ENCODE measurements at places on chromosomes 3 and 15.

- DNase-seq: no peak
Measured at GRCh38 chr3:264394-265156, 68.0 kb downstream of the CHL1 start.

- DNase-seq: no peak
Measured at GRCh38 chr15:100385300-100386050, 43.7 kb upstream of the ADAMTS17 start.

DNA sequence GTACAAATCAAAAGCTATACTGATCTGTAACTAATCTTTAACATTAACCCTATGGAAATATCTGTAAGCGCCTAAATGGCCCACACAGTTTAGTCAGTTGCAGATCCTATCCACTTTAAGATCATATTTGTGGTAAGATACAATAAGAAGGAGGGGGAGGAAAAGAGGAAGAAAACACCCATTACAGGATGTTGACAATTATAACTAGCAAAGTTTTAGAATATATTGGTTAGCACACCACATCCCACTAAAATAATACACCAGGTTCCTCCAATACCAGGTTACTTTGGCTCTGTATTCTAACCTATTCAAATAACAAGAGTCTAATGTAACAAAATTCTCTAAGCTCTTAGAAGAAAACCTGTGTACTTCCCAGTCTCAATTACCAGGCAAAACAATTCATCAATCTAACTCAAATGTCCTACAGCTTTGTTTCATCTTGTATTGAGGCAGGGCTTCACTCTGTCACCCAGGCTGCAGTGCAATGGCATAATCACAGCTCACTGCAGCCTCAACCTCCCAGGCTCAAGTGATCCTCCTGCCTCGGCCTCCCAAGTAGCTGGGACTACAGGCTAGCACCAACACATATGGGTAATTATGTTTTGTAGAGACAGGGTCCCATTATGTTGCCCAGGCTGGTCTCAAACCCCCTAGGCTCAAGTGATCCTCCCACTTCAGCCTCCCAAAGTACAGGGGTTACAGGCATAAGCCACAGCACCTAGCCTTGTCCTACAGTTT lies 4.2 kb downstream of the SLC4A7 start:
- peak; percentile 41 for DNase-seq

DNA sequence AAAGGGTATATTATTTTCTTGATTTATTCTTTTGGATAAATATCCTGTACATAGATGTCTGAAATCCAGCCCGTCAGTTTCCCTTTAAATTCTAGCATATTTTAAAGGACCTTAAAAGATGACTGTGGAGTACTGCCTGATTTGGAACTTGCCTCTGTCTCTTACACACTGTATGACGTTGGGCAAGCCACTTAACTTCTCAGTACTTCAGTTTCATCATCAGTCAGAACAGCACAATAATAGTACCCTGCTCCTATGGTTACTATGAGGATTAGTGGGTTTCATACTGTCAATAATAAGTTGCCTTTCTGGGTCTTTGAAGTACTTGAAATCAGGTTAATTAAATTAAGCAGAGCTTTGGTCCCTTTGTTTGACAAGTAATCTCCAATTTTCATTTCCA lies 374.3 kb downstream of the TIGIT start:
- DNase-seq: no peak

GRCh38 chr15:52124270-52124880 lies 11.8 kb upstream of the BCL2L10 start:
- no peak for DNase-seq

DNA sequence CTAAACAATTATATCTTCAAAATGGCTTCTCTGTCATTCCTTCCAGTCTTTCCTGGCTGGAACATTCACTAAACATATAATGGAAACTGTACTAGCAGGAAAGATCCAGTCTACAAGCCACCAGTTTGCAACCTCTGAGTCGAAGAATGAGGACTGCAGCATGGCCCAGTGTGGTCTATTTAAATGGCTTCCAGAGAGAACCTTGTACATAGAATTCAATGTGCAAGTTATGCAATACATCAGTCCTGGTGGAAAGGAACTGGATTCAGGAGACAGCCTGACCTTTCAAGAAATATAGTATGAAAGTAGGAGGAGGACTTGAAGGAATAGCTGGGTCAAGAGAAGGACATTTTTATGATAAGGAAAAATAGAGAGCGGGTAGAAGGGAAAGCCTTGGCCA lies 49.9 kb downstream of the NEK10 start:
- DNase-seq: no peak

GRCh38 chr3:45509038-45509767 lies 85.3 kb upstream of the LIMD1 start:
- no peak for DNase-seq

GRCh38 chr3:124563376-124563775 lies 166.9 kb upstream of the UMPS start:
- no peak for DNase-seq

GRCh38 chr3:67192466-67192865 lies 194.4 kb downstream of the KBTBD8 start:
- DNase-seq: no peak

- peak; percentile 59 for DNase-seq
Measured at GRCh38 chr3:119508172-119508845, 10.0 kb downstream of the TIMMDC1 start.

- no peak for DNase-seq
Measured at GRCh38 chr3:82000773-82001172, 239.3 kb upstream of the GBE1 start.

DNA sequence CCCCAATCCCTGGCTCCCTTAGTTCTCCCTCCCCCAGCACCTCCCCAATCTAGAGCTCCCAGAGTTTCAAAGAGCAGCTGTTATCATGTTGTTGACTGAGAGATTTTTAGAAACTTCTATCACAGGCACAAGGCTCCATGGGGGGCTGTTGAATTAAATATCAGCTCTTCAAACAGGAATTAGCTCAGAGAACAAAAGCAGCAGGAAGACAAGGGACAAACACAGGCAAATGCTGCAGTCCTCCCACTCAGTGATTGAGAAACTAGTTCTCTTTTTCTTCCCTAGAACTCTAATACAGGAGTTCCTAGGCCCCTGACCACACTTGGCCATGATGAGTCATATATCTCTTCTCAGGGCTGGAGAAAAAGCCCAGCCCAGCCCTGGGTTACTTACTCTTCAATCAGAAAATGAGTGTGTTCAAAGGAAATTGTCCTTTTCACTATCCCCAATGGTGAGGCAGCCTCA lies 262.1 kb downstream of the IGSF11 start:
- no peak for DNase-seq

DNA sequence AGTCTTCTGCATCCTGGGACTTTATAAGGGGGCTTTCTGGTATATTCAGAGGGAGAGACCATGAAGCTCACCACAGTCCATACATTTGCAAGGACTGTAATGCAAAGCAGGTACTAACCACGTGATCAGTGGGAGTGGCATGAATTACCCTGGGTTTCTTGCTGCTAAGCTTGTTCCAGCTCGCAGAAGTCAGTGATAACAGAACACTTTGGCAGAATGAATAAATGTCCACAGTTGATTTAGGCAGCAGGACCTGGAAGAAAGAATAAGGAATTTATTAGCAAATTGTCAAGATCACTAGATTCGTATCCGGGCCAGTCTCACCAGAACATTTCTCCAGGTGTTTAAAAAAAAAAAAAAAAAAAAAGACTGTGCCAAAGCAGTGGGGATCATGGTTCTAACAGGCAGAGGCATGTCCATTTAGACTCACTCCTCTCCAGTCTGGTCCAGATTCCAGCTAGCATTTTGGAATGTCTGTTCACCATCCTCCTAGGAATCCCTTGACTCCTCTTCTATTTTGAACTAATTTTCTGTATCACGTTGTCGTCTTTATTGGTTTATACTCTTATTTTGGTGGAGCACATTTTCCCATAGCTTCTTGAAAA lies 24.5 kb downstream of the HHLA2 start:
- DNase-seq: no peak

DNA sequence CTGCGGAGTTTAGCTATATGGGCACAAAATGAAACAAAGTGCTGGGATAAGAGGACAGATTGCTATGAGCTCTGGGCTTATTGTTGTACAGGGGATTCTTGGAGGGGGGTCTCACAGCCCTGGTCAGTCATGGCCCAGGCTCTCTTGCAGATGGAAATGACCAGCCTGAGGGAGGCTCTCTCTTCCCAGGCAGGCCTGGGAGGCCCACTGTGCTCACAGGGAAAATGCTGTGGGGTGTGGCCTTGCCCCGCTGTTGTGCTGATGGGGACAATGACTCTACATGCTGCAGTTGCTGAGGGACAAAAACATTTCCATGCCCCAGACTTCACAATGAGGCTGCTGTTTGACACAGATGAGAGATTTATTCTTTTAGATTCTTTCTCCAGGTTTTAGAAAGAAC lies 202.2 kb downstream of the KLF13 start:
- no peak for DNase-seq

DNA sequence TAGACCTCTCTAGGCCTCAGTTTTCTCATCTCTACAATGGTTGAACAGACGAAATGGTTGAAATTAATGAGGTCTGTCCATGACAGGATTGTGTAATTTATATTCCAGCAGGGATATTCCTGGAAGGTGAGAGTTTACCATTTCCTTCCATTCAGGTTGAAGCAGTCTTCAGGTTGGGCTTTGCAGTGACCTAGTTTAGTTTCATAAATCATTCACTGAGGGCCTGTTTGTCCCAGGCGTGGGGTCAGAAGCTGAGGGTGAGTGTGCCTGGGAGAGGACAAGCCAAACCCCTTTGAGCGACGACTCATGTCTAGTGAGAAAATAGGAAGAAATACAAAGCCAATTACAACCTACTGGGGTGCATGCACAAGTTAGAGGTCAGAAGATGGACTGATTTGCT lies 57.2 kb upstream of the CACNA2D3 start:
- no peak for DNase-seq

GRCh38 chr3:46089237-46090011 lies 62.1 kb upstream of the XCR1 start:
- no peak for DNase-seq

GRCh38 chr15:74385733-74386132 lies 18.3 kb upstream of the CYP11A1 start:
- DNase-seq: no peak

DNA sequence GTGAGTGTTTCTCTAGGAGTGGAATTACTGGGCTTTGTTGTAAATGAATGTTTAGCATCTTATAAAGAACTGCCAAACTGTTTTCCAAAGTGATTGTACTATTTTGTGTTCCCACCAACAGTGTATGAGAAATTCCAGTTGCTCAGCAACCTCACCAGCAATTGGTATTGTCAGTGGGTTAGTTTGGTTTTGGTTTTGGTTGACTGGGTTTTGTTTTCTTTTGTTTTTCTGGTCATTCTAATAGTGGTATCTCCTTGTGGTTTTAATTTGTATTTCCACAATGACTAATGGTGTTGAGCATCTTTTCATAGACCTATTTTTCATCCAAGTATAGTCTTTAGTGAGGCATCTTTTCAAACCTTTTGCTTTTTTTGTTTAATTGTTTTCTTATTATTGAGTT lies 27.1 kb downstream of the FILIP1L start:
- no peak for DNase-seq

DNA sequence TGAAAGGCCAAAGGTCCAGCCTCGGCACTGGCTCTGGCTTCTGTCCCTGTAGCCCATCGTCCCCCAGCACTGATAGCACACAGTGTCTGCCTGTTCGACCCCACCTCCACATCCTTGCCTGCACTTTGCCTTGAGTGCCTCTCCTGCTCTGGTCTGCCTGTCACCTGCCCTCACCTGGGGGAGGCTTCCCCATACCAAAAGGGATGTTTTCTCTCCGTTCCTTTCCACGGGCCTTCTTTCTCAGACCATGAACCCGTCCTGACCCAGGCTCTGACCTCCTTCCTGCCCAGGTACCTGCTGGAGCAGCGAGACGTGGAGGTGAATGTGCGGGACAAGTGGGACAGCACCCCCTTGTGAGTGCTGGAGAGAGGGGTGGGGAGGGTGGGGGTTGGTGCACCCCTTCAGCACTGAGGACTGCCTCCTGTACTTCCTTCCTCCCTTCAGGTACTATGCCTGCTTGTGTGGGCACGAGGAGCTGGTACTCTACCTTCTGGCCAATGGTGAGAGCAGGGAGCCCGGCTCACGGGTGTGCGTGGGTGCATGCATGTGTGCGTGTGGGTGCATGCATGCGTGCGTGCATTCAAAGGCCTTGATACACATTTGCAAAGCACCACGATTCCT lies 1.5 kb downstream of the ABTB1 start:
- DNase-seq: no peak

GRCh38 chr3:140695361-140696061 lies 17.6 kb downstream of the TRIM42 start:
- no peak for DNase-seq

GRCh38 chr3:62833538-62833937 lies 41.7 kb downstream of the CADPS start:
- DNase-seq: no peak

DNA sequence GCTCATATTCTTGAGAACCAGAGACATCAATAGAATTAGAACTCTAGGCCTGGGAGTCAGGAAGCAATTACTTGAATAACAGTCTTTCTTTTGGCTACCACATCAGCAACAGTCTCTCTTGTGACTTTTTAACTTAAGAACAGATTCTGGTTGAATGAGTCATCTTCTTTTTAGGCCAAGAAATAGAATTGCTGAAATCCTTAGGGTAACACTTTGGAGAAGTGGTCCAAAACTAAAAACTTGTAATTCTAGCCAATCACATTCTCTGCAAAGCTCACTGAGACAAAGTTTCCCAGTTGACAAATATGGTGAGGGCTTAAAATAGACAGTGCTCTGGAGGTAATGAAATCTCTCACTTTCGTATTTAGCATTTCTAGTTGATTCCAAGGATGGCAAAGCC lies 238.0 kb downstream of the SHOX2 start:
- DNase-seq: no peak

DNA sequence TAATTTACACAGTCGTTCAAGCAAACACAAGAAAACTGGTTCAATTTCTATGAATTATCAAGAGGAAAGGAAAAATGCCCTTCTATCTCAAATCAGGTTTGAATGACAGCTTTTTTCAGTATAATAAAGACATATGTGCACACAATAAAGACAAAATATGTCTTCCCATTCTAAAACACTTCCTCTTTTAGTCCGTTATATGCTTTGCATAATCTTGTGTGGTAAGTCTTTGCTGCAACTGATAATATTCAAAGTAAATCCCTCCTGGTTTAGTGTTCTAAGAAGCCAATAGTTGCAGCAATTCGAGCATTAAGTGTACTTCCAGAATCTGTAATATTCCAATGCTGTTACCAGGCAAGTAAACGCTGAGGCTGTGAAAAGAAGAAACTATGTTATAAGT lies 43.7 kb upstream of the MAPKBP1 start:
- peak; percentile 15 for DNase-seq

DNA sequence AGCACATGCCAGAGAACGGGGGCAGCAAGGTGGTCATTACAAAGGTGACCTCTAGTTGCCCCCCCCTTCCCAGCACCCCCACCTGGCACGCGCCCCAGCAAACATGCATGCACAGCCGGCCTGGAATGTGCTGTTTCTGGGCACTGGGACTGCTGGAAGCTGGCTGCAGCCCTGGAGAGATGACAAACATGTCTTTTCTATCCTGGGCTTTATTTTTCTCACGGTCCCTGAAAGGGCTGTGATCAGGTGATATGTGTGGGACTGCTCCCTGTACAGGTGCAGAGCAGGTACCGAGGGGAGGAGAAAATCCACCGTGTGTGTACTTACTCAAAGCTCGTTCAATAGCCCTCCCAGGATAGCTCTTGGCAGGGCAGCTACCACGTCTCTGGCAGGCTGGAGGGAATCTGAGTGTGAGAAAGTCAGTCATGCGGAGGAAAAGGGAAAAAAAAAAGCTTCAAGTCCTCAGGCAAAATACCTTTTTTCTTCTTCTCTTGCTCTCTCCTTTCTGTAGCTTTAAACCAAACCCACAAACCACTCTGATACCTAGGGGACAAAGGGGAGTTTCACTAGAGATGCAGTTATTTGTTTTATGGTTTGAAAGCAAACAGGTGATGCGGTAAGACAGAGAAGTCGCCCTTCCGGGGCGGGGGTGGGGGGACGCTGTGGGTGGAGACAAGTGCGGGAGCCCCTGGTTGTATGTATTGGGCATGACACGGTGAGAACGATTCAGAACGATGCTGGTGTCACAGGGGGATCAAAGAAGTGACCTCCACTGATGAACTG lies 5.0 kb upstream of the HES1 start:
- no peak for DNase-seq
